CD4-positive, alpha-beta T cell treated with Interleukin-21 for 1 hour (primary cell): ENCODE measurements at places on chromosomes 1 and 21.
A peak's percentile ranks its signal among the peaks of the same experiment; 100 is the strongest.

GRCh38 chr1:27109103-27109822 is 45.7 kb downstream of the SLC9A1 start:
- peak; percentile 23 for DNase-seq

DNA sequence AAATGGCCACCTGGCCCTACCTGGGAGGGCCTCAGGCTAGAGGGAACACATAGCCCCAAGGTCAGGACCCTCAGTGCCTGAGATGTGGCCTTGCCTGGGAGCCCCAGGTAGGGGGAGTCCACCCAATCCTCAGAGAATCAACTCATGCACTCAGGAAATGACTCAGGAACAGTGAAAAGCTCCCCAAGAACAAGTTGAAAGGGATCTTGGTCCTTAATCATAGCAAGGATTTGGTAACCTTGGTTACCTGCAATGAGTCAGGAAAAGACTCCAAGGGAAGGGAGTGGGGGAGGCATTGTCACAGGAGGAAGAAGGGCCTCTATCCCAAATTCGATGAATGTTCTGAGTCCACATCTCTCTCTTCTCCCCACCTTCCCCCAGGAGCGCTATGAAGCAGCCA is 17.0 kb downstream of the MAP7D1 start:
- no peak for DNase-seq

- DNase-seq = no peak
Observed at GRCh38 chr1:99957818-99958217, 12.0 kb upstream of the SLC35A3 start.

GRCh38 chr1:45051005-45051772 is 39.1 kb downstream of the UROD start:
- peak; percentile 16 for DNase-seq

DNA sequence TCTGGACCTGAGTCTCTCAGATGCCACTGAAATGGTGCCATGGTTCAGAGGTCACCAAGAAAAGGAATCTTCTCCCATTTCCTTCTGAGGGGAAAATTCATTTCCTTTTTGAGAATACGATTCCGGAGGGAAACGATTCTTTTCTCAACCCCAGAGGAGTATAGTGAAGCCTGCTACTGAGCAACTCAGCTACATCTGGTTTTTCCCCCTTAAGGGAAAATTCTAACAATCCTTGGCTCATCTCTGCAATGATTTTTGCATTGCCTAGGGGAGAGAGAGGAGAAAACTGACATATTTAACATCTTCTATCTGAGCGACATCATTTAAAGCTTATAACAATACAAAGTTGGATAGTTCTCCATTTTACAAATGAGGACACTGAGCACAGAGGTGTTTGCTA is 22.4 kb upstream of the KANK4 start:
- no peak for DNase-seq
